ENCODE measurements at places on chromosomes 1 and 21. TPM values are rescaled to one million over a fixed set of nuclear protein-coding genes. Genes with fewer than 3 reads are reported as not detected.

The NTNG1 gene
- total RNA-seq, result 8.4 TPM

The IFI44 gene
- 78.8 TPM for total RNA-seq

The SLC45A1 gene
- 0.42 TPM for total RNA-seq

The ETNK2 gene
- total RNA-seq, result 14.4 TPM

The OLFML2B gene
- 0.31 TPM for total RNA-seq

The E2F2 gene
- total RNA-seq, result 0.95 TPM

The PRUNE1 gene
- total RNA-seq, result 12.8 TPM

The ERVH48-1 gene
- total RNA-seq, result not detected

The LORICRIN gene
- not detected for total RNA-seq

The CR1L gene
- not detected for total RNA-seq

The MYCL gene
- total RNA-seq, result 5.6 TPM

The RBM11 gene
- total RNA-seq, result 0.25 TPM

- DNase-seq, result no peak
These were observed 2.2 kb upstream of the INAVA start for GRCh38 chr1:200892546-200892945.

DNA sequence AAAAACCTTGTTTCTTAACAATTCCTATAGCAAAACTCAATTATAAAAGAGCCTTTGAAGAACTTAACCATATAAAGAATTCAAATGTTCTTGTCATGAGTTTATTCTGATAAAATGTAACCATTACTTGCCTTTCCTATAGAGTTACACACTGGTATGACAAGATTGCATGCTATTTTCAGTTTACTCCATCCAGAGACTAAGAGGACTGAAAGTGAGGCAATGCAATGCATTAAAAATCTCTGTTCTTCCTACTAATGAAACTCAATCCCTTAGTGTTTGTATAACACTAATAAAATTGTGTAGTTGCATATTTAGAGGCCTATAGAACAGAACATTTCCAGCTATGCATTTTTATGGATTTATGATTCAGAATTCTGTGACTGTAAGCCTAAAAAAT, 88.1 kb downstream of the COP1 start:
- no peak for DNase-seq

GRCh38 chr1:216113181-216113580, 310.1 kb downstream of the USH2A start:
- no peak for DNase-seq

DNA sequence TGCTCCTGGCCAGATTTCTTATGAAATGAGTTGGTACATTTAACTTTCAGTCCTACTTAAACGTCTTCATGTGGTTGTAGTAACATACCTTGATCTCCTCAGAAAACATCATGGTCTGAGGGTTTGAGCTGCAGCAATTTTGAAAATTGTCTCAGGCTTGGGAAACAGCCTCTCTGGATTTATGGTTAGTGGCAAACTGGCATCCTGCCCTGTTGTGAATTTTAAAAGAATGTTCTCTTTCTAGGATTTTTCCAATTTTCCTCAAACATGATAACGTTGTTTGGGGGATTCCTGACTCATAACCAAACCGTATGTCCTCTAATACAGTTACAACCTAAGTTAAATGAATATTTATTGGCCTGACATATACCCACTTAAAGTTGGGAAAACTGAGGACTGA, 624.4 kb downstream of the LMO4 start:
- DNase-seq, result no peak

DNA sequence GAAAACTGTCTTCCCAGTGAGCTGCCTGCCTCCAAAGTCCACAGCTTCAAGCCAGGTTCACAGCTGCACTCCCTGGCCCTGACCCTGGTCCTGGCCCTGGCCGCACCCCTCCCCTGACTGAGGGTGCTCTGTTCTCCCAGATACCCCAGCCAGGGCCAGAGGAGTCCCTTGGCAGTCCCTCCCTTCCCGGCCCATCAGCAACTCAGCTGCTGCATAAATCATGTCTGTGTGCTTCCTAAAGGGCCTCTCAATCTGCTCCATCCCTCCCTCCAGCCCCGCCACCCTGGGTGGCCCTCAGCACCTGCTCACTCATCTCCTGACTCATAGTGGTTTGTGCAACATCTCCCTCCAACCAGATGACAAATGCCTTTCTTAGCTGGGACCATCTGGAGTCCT, 24.8 kb upstream of the C1orf174 start:
- DNase-seq, result no peak

DNA sequence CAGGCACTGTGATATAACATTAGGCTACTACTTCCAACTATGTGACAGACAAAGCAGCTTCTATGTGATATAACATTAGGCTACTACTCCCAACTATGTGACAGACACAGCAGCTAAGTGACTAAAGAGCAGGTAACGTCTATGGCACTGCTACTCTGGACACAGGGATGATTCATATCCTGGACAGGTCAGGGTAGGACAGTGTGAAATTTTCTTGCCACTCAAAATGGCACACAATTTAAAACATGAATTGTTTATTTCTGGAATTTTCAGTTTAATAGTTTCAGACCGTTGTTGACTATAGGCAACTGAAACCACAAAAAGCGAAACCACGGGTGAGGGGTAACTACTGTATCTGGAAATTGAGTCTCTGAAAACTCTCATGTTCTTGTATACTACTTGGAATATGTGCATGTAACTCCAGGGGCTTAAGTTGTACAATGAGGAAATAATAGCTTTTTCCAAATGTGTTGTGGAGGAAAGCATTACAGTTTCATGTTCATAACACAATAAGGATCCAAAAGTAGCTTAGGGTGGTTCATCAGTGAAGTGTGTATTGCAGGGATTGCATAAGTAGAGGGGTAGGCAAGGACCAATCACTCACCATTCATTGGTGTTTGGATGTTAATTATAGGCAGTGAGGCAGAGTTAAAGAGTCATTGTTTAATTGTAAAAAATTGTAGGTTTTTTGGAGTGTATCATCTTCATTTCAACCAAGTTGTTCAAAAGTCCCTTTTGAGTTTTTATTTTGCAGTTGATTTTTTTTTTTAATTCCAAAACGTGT, 5.3 kb downstream of the DTL start:
- no peak for DNase-seq

DNA sequence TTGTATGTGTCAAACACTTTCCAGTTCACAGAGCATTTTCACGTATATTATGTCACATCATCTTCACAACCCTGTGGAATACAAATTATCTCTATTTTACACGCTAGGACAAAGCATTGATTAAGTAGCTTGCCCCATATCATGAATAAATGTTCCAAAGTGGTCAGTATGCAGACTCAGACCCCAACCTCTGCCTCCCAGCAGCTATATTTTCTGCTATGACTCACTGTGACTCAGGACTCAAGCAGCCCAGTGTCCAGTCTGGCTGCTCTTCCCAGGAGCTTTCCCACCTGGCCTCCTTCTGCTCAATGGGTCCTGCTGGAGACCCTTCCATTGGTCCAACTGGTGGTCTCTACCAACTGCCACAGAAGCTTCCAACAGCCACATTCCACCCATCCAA, 56.0 kb upstream of the RAP1A start:
- DNase-seq, result no peak

DNA sequence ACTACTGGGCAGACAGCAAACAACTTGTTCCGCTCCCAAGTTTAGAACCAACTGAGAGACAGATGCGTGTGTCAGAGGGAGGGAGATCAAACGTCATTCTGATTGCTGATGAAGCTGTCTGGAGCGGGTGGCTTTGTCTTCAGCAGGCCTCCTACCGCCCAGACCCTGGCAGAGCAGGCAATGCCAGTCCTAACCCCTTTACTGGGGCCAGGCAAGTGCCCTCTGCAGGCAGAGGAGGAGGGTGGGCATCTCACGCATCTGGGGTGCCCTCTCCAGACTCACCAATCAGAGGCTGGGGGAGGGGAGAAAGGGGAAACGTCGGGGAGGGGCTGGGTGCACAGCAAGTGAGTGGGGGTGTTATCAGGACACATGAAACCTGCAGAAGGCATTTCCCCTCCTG, 126.6 kb downstream of the ACTL8 start:
- no peak for DNase-seq

GRCh38 chr1:115074839-115075534, 14.3 kb downstream of the TSPAN2 start:
- DNase-seq, result no peak

- peak; percentile 8 for DNase-seq
These were observed 73.7 kb downstream of the UBE2T start for GRCh38 chr1:202268032-202268431.

DNA sequence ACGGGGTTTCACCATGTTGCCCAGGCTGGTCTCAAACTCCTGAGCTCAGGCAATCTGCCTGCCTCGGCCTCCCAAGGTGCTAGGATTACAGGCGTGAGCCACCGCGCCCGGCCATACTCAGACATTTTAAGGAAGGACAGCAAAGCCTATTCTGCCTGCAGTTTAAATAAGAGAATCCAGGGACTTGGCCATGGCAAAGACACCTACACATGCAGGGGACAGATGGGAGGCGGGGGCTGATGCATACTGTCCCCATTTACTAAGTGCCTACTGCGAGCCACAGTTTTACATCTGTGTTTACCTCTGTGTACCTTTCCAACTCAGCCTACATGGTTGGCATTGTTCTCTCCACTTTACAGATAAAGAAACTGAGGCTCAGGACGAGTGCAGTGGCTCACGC, 25.4 kb downstream of the LDLRAD2 start:
- no peak for DNase-seq

DNA sequence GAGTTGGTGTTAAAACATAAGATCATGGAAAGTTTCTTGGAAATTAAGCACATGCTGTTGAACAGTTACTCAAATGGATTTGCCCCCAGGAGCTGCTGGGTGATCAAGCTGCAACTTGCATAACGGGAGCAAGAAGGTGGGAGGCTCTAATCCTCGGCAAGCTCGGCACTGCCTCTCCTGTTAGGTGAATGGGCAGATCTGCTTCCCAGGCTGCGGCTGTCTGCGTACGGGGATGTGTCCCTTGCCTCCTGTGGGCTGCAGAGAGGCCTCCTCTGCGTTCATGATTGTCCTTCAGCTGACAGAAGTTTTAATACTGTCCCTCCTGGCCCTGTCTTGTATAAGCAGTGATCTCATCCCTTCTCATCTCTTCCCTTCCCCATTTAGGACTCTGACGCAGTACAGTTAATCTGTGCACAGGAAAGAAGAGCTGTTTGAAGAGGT, 36.7 kb downstream of the ATP1A1 start:
- peak; percentile 86 for DNase-seq

GRCh38 chr1:209172286-209172685, 411.2 kb upstream of the CAMK1G start:
- DNase-seq, result peak; percentile 59

- no peak for DNase-seq
These were observed 114.7 kb downstream of the PBX1 start for GRCh38 chr1:164673584-164674214.

GRCh38 chr1:14514739-14515138, 83.7 kb upstream of the KAZN start:
- no peak for DNase-seq

DNA sequence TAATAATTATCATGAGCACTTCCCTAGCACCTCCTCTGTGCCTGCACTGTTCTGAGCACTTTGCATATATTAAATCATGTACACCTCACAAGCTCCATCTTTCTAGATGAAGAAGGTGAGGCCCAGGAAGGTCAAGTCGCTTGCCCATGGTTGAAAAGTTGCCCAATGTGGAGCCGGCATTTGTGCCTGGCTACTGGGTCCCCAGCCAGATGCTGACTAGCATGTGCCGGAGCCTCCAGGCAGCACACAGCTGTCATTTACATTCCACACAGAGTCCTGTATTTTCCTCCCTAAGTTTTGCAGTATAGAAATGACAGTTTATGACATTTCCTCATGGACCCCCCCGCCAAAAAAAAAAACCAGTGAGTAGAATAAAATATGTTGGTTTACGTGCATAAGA, 94.3 kb downstream of the BCAR3 start:
- no peak for DNase-seq

DNA sequence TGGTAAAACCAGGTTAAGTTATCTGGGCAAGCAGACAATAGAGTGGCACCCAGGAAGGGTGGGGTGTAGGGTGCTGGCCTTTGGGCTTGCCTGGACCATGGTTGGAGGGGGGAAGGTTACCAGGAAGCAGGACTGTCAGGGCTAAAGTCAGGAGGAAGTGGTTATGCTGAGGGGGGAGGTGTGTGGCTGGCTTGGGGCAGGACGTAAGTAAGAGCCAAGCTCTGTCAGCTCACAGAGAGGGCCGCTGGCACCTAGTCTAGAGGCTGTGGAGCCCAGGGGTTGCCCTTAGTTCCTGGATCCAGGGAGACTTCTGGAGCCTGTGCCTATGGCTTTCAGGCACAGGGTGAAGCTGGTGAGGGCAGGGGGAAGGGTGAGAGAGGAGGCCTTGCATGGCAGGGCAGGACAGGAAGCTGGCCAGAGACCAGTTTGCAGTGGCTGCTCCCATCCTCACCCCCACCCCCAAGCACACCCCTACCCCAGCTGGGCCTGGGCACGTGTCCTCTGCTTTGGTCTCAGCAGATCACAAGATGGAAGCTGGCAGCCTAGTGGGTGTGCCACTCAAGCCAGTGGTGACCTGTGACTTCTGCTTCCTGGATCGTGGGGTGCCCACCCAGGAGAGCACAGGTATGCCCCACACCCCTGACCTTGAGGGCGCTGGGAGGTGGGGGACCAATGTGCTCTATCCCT, 20.5 kb upstream of the SMYD3 start:
- DNase-seq, result no peak

GRCh38 chr1:182611326-182611725, 7.1 kb upstream of the RGS16 start:
- DNase-seq, result no peak

Data from foreskin keratinocyte (primary cell).